Astrocyte (in vitro differentiated cells and primary cell): ENCODE measurements at places on chromosomes 7 and 10. TPM values are rescaled to one million over a fixed set of nuclear protein-coding genes. Genes with fewer than 3 reads are reported as not detected.

The ECHDC3 gene
- total RNA-seq = 1.9 and 2.1 TPM in 2 replicates

The FGFBP3 gene
- total RNA-seq = 1.9 and 3.3 TPM in 2 replicates

The ZNF804B gene
- total RNA-seq = not detected in 2 replicates

The WEE2 gene
- not detected in 2 replicates for total RNA-seq

The SLC29A4 gene
- 7.0 and 8.2 TPM in 2 replicates for total RNA-seq

The NUTM2E gene
- 0.50 TPM in 1 of 2 replicates, not detected in the other for total RNA-seq

GRCh38 chr10:117471344-117471874 is 71.1 kb upstream of the EMX2 start:
- no peak overlapping the region for H3K27ac ChIP-seq
- H3K27me3 ChIP-seq = no peaks in the 10 kb centered on the region
- H3K36me3 ChIP-seq = no peaks in the 10 kb centered on the region
- H3K4me3 ChIP-seq = no peak overlapping the region
- no peak for DNase-seq

- H3K4me1 ChIP-seq = no peaks in the 10 kb centered on the region
- DNase-seq = no peak
- H3K36me3 ChIP-seq = no peaks in the 10 kb centered on the region
- no peak overlapping the region for H3K4me3 ChIP-seq
- no peak overlapping the region for H3K27ac ChIP-seq
- no peaks in the 10 kb centered on the region for H3K27me3 ChIP-seq
Measured at GRCh38 chr10:32454148-32454547, 8.2 kb downstream of the CCDC7 start.

GRCh38 chr10:86553639-86554038 is 32.0 kb upstream of the WAPL start:
- H3K4me3 ChIP-seq = no peak overlapping the region
- no peak overlapping the region for H3K27ac ChIP-seq
- DNase-seq = no peak
- no peaks in the 10 kb centered on the region for H3K36me3 ChIP-seq
- H3K4me1 ChIP-seq = no peaks in the 10 kb centered on the region

- H3K27ac ChIP-seq = no peak overlapping the region
- no peaks in the 10 kb centered on the region for H3K4me1 ChIP-seq
- no peaks in the 10 kb centered on the region for H3K36me3 ChIP-seq
- DNase-seq = peak; percentile 2
- H3K4me3 ChIP-seq = no peak overlapping the region
Measured at GRCh38 chr10:59993931-59994330, 87.6 kb upstream of the CCDC6 start.

GRCh38 chr10:90621577-90621976 is 236.3 kb downstream of the HTR7 start:
- DNase-seq = no peak
- H3K27me3 ChIP-seq = peaks cover 2% of the 10 kb centered on the region
- no peaks in the 10 kb centered on the region for H3K4me1 ChIP-seq
- H3K27ac ChIP-seq = no peak overlapping the region
- no peak overlapping the region for H3K4me3 ChIP-seq

DNA sequence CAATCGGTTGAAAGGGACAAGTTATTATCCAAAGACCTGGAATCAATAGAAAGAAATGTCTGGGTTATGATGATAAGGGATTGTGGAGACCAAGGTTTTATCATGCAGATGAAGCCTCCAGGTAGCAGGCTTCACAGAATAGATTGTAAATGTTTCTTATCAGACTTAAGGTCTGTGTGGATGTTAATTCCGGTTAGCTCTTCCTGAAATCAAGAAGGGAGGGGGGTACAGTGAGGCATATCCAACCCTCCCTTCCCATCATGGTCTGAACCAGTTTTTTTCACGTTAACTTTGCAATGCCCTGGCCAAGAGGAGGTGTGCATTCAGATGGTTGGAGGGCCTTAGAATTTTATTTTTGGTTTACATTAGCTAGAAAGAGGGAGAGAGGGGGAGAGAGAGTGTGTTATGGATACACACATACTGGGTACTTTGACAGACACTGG is 9.8 kb upstream of the LRRC61 start:
- peaks cover 7% of the 10 kb centered on the region for H3K4me1 ChIP-seq
- DNase-seq = no peak
- no peak overlapping the region for H3K4me3 ChIP-seq
- no peak overlapping the region for H3K27ac ChIP-seq
- H3K27me3 ChIP-seq = no peaks in the 10 kb centered on the region
- no peaks in the 10 kb centered on the region for H3K36me3 ChIP-seq

GRCh38 chr7:159019111-159019510 is 125.6 kb downstream of the VIPR2 start:
- no peaks in the 10 kb centered on the region for H3K27me3 ChIP-seq
- no peak for DNase-seq
- no peaks in the 10 kb centered on the region for H3K4me1 ChIP-seq
- no peaks in the 10 kb centered on the region for H3K36me3 ChIP-seq

DNA sequence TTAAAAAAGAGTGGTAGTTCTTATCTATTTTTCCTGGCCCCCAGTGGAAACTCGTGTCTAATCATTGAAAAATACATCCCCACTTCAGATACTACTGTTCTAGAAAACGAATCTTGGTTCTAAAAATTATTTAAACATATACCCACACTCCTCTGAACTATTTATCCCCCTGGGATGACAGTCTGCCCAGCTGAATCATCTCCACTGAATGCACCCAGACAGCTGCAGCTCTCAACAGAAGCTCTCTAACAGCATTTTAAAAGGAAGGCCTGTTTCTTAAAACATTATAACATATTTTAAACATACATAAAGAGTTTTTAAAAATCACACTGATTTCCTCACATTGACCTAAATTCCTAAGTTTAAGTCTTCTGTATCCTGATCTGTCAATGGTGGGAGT is 544.6 kb upstream of the PHF14 start:
- no peak overlapping the region for H3K4me3 ChIP-seq
- no peak for DNase-seq
- no peaks in the 10 kb centered on the region for H3K4me1 ChIP-seq

DNA sequence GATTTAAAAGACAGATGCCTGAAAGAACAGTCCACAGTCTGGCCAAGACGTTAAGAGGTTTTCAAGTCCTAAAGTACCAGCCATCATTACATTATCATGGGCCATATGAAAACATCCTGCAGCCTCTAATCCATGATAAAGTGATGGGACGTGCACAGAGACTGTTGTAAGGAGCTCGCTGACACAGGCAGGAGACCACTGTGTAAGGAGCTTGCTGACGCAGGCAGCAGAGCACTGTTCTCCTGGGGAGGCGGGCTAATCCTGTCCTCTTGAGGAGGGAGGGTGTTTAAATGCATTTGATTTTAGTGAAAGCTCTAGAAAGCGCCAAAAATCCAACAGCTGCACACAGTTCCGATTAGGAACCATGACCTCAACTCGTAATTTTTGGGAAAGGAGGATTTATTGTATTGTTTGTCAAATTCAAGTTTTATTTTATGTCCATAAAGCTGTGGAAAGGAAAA is 16.9 kb downstream of the SVIL start:
- H3K27ac ChIP-seq = no peak overlapping the region
- peaks cover 12% of the 10 kb centered on the region for H3K4me1 ChIP-seq
- H3K36me3 ChIP-seq = no peaks in the 10 kb centered on the region
- no peaks in the 10 kb centered on the region for H3K27me3 ChIP-seq
- DNase-seq = no peak

- no peak overlapping the region for H3K4me3 ChIP-seq
- H3K27ac ChIP-seq = peak overlapping the region; percentile 35
- H3K36me3 ChIP-seq = no peaks in the 10 kb centered on the region
- peaks cover 18% of the 10 kb centered on the region for H3K4me1 ChIP-seq
- DNase-seq = no peak
Measured at GRCh38 chr7:69739190-69739589, 140.9 kb downstream of the AUTS2 start.

DNA sequence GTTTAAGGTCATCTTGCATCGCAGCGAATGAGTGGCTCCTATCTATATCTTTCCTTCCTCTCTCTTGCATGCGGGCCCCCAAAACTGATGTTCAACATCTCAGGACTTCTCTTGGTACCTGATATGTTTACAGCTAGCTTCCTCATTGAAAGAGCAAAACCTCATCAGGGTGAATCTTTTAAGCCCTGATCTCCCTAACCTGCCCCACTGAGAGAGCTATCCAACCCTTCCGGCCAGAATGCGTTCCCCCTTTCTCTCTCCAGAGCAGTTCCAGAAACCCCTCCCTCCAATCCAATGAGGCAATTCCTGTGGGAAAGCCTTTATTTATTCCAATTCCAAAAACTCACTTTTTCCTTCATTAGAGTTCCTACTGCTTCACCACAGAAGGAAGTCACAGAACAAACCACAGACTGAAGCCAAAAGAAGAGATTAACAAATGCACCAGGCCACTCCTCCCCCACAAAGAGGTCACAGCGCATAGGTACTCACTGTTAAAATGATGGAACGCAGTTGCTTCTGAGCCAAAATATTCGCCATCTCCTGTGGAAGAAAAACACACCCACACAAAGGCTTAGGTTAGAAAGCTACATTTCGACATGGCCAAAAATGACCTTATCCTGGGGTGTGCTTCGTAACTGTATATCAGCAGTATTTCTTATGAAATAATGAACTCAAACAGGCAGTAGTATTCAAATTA is 232.4 kb downstream of the ELMO1 start:
- no peaks in the 10 kb centered on the region for H3K36me3 ChIP-seq
- H3K4me3 ChIP-seq = no peak overlapping the region
- H3K27me3 ChIP-seq = no peaks in the 10 kb centered on the region
